NCI-H1694 (cell line): ENCODE measurements at places on chromosomes 13 and 19.

- no peak for DNase-seq
Observed at GRCh38 chr13:101449790-101450748, 2.4 kb upstream of the ITGBL1 start.

GRCh38 chr19:38557205-38557799 is 60.5 kb downstream of the MAP4K1 start:
- DNase-seq = no peak

GRCh38 chr13:23621316-23621645 is 51.1 kb downstream of the TNFRSF19 start:
- DNase-seq = no peak

DNA sequence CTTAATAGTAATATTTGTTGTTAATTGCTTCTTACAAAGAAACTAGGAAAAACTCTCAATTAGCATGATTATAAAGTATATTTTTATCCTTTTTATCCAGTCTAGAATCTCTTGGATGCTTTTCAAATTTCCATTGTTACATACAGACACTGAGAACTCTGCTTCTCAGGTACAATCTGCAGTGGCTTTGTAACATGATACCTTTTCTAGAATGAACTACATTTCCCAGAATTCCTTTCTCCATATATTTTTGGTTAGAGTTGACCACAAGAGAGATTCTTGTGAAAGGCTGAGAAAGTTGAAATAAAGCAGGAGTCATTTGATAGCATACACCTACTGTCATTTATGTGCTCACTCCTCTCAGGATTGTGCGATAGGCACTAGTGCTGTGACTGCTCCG is 148.6 kb downstream of the SLITRK6 start:
- no peak for DNase-seq

- no peak for DNase-seq
Observed at GRCh38 chr13:50596776-50597203, 246.7 kb downstream of the DLEU7 start.

- DNase-seq = no peak
Observed at GRCh38 chr13:45896285-45896684, 44.7 kb upstream of the SIAH3 start.

DNA sequence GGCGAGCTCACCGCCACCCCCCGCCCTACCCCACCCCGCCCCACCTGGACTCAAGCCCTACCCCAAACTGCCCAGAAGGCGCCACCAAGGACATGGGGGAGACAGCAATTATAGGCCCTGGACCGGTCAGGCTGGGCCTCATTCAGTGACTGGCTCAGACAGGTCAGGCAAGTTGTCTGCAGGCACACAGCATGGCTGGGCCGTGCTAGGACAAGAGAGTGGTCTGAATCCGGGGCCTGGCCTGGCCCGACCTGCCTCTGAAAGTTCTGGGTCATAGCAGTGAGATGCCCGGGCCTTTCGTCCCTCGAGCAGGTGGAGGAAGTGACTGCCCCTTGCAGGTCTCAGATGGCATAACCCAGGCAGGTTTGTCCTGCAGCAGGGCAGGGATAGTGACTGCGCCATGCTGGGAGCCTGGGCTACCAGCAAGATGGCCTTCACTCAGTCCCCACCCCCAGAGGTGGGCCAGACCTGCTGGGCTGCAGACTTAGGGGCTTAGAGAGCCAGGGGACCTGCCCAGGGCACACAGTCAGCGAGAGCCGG is 21.0 kb downstream of the COMP start:
- DNase-seq = no peak

GRCh38 chr19:39407660-39408391 is 1.2 kb downstream of the ZFP36 start:
- no peak for DNase-seq

DNA sequence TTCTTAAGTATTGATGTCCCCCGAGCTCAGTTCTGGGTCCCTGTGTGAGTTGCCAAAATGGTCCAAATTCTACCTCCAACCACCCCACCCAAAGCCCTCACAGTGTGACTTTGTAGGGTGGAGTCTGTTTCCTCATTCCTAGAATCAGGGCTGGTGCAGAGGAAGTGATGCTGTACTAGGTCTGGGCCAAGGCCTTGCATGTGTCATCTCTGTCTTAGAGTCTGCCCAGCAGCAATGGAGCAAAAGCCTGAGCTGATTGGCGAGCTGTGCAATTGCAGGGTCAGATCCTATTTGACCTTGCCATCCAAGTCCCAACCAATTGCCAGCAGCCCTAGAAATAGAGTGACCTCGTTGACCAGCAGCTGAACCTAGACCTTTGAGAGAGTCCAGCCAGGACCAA is 97.0 kb upstream of the ANKRD10 start:
- DNase-seq = no peak

DNA sequence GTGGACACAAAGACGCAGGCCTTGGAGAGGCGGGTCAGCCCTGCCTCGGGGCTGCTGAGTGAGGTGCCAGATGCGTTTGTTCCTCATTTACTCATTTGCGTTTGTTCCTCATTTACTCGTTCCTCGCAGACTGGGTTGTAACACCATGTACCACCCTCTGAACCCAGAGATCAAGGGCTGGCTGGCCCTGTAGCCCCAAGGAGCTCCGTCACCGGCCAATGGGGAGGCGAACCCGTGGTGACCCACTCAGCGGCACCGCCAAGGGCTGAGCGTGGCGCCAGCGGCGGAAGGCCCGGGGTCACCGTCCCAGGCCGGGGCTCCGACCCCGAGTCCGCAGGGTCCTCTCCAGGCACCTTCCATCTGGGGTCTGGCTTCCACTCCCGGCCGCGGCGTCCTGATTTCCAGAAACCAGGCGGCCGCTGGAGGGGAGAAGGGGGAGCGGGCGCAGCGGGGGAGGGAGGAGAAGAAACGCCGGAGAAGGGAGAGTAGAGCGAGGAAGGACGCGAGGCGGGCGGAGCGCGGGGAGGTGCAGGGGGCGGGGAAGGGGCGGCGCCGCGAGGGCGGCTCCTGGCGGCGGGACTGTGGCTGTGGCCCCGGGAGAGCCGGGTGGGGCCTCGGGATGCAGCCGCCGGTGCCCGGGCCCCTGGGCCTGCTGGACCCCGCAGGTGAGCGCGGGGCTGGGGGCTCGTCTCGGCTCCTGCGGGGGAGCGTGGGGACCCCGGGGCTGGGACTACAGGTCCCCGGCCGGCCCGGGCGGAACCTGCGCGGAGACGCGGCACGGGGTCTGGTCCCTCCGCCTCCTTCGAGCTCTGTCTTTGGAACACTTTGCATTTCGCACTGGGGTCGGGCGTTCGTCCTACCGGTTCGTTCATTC is at the start of gene TMEM255B:
TSS of gene TMEM255B (plus strand) at position 576 of the 874 bp plus-strand sequence. CDS start at position 620, 44 bp downstream.
- DNase-seq = peak; percentile 40

DNA sequence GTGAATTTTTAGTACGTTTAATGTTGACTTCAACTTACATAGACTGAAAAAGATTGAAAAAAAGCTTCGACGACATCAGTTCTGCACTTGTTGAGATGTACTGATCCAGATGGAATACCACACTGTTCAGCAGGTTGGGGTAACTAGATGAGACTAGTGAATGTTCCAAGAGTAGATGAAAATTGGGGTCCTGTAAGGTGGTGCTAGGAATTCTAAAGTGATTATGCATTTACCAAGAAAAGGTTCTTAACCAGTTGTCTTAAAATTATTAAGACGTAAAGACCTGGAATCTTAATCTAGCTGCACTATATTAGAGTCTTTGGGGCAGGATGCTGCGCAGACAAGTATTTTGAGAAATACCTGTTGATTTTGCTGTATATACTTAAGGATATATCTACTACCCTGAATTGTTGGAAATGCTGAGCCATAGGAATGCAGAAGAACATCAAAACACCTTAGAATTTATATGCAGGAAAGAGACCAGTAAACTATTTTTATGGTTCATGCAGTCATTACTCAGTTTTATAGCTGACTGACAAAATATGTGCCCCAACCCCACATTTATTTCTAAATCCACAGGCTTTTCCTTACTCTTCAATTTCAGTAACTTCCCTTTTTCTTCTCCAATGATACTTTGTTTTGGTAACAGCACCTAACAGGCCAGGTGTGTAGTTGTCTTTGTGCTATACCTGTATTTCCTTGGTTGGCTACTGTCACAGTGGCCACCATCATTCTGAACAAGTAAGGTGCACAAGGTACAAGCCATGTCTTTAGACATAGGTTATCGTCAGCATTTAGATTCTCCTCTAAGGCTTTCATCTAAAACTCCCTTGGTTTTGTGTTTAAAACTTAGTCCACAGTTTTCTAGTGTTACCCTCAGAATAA is 8.6 kb downstream of the MIR17HG start:
- DNase-seq = no peak

DNA sequence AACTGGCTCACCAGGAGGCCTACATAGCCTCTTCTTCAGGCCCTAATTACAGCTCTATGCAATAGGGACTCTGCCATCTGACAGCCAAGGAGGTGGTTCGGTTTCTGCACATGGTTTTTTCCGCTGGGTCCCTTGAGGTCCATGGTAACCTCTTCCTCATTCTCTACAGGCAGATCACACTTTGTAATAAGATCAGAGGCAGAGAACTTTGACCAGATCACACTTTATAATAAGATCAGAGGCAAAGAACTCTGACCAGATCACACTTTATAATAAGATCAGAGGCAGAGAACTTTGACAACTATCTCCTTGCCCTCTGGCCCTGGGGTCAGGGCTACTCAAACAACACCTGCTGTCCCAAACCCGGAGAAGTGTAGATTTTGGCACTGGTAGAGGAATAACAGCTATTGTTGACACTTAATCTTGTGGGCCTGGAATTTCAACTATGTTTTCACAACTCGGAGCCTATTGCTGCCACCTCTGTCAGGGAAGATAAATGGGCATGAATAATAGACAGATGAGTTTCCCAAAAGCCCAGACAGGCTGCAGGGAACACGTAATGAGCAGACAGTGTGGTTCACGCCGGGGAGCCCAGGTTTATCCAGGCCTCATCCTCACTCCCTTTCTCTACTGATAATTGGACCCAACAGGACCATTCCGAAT is 246.1 kb downstream of the UQCRFS1 start:
- no peak for DNase-seq

GRCh38 chr13:85626603-85627002 is 172.6 kb downstream of the SLITRK6 start:
- DNase-seq = no peak

- no peak for DNase-seq
Observed at GRCh38 chr19:30159636-30160035, 212.5 kb upstream of the ZNF536 start.
